ENCODE measurements at places on chromosomes 16 and 17.
A peak's percentile ranks its signal among the peaks of the same experiment; 100 is the strongest.

DNA sequence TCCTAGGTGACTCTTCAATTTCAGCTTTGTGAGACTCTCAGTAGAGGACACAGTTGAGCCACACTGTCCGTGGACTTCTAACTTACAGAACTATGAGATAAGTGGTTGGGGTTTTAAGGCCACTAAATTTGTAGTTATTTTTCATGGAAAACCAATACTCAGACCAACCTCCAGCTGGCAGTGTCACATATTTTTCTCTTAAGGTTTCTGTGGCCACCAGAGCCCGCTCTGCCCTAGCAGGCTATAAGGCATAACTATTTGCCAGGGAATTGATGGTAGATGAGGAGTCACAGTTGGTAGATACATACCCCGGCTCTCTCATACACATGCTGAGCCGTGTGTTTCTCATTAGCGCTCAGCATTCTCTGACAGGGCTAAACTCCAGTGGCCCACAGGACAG is 336.8 kb upstream of the MON1B start:
- DNase-seq = no peak

- no peak for DNase-seq
These were observed 46.1 kb upstream of the CBFA2T3 start for GRCh38 chr16:89023151-89023551.

DNA sequence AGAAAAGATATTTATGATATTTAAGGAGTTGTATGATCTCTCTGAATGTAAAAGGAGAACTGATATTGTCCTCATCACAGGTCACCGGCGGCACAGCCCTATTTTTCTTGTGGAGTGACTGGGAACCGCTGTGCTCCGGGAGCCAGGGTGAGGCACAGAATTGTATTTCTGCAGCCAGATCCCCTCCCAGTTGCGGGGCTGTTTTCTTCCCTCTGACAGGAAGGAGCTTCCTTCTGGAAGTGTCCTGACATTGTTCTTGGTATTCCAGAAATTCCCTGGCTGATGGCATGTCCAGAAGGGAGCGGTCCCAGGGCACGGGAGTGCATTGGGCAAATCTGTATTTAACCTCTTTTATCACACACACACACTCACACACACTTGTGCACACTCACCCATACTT is 268.6 kb upstream of the FOXF1 start:
- no peak for DNase-seq

DNA sequence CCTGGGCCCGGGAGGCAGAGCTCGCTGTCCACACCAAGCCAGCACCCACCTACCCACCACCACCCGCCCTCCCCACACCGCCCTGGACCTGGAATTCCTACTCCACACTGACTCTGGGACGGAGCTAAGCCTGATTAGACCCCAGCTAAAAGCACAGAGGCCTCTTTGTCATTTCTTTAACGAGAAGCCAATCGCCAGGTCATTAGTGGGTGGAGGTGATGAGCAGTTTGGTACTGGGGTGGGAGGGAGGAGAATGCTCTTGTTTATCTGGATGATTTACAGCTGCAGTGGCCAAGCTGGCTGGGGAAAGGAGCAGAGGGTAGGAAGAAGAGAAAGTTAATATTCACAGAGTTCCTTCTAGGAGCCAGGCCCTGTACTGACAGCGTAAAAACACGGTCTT is 6.0 kb upstream of the BHLHA9 start:
- no peak for DNase-seq

GRCh38 chr17:44928950-44929720 is 13.8 kb upstream of the GFAP start:
- DNase-seq = peak; percentile 1

GRCh38 chr17:1939981-1940809 is 84.9 kb downstream of the RTN4RL1 start:
- DNase-seq = peak; percentile 15

DNA sequence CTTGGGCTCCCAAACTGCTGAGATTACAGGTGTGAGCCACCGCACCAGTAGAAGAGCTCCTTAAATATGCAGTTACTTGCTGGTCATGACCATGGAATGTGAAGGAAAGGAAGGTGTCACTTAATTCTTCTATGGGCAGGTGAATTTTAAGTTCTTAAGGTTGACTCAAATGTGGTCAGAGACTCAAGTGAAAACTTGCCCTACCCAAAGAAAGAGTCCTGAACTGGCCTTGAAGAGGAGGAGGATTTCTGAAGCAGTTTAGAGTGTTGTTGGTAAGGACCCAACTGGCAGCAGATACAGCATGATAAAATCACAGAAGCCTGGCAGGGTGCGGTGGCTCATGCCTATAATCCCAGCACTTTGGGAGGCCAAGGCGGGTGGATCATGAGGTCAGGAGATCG is 29.4 kb downstream of the CHD9 start:
- DNase-seq = no peak

- no peak for DNase-seq
These were observed 751.8 kb downstream of the CDH11 start for GRCh38 chr16:64370112-64370511.

GRCh38 chr16:19840524-19841110 is 44.0 kb downstream of the GPRC5B start:
- DNase-seq = no peak

- DNase-seq = no peak
These were observed 109.3 kb upstream of the METRNL start for GRCh38 chr17:82970067-82970466.

- peak; percentile 76 for DNase-seq
These were observed at the start of gene SPG7 for GRCh38 chr16:89507834-89508590. Gene SPG7 (plus strand): TSS chr16:89508403. CDS start chr16:89508418, 15 bp downstream.

DNA sequence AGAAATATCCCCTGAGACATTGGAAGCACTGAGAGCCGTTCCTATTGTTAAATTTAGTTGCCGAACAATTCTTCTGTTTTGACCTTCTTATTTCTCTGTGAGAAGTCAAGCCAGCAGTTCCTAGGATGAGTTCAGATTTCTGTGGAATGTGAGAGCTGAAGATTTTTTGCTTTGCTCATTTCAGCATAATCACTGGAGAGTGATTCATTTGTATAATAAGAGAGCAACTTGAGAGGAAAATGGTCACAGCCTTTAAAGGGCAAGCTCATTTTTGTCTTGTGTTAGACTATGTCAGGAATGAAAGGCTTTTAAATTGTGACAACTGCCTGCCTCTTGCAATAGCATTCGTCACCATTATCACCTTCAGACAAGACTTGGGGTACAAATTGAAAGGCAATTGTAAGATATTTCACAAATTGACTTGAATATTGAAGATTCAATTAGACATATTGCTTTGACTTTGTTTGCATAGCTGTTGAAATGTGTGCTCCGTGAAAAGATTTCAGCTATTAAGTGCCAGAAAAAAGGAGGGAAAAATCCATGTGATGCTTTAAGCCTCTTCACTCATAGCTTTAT is 900.0 kb upstream of the GOT2 start:
- no peak for DNase-seq

DNA sequence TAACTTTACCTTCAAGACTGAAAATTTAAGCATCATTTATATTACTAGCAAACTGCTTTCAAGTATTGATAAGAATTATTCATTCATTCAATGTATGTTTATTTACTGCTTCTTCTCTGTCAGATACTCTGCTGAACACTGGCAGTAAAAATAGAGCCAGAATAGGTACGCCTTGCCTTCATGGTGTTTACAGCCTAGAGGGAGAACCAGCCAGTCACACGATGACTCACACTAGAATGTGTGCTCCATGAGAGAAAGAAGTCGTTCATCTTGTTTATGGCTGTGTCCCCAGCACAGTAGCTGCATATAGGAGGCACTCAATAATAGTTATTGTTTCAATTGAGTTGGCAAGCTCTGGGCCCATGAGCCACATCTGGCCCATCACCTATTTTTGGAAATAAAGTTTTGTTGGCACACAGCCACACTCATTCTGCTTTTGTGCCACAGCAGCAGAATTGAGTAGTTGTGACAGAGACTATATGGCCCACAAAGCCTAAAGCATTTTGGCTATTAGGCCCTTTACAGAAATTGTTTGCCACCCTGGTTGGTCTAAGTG is 84.2 kb downstream of the TMC6 start:
- no peak for DNase-seq

GRCh38 chr16:81473558-81473957 is 28.9 kb downstream of the CMIP start:
- no peak for DNase-seq

- DNase-seq = no peak
These were observed 205.9 kb downstream of the MAP2K6 start for GRCh38 chr17:69620363-69620762.

GRCh38 chr16:12788758-12789157 is 14.9 kb downstream of the CPPED1 start:
- DNase-seq = no peak

DNA sequence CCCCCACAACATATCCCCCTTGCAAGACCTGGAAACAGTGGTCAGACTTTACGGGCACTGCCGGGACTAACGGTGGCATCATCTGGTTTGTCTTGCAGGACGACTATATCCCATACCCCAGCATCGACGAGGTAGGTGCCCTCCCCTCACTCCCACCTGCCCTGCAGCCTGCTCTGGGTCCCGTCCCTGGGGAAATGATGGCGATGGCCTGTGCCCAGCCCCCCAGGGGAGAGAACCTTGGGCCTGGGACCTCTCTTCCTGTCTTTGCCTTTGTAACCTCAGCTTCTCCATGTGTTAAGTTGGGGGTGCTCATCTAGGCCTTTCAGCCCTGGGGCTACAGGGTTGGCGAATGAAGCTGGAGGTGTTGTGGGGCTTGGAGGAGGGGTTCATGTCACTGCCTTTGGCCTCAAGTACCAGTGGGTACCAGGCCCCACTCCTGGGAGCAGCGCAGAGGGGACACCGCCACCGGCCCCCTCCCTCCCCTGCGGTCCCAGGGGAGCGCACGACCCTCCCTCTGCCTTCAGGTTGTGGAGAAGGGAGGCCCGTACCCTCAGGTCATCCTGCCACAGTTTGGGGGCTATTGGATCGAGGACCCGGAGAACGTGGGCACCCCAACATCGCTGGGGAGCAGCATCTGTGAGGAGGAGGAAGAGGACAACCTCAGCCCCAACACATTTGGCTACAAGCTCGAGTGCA is 99.9 kb downstream of the OR1D5 start:
- no peak for DNase-seq

DNA sequence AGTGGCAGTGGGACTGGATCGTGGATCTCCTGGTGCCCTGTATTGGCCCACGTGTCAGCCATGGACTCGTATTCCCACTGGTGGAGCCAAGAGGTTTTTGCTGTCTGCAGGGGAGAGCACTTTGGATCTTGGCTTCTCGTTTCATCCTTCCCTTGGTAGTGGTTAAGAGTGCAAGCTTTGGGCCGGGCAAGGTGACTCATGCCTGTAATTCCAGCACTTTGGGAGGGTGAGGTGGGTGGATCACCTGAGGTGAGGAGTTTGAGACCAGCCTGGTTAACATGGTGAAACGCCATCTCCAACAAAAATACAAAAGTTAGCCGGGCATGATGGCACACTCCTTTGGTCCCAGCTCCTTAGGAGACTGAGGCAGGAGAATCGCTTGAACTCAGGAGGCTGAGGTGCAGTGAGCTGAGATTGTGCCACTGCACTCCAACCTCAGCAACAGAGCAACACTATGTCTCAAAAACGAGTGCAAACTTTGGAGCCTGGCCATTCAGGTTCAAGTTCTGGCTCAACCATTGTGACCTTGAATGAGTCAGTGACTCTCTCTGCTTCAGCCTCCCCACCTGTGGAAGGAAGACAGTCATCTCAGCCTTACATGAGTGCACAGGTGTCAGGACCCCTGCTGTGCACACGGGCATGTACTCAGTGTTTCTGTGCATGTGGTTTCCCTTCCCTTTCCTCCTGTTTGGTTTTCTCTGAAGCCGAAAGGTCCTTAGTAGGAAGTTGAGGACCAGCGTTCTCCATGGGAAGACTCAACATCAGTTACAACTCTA is 57.4 kb downstream of the PLCG2 start:
- no peak for DNase-seq

DNA sequence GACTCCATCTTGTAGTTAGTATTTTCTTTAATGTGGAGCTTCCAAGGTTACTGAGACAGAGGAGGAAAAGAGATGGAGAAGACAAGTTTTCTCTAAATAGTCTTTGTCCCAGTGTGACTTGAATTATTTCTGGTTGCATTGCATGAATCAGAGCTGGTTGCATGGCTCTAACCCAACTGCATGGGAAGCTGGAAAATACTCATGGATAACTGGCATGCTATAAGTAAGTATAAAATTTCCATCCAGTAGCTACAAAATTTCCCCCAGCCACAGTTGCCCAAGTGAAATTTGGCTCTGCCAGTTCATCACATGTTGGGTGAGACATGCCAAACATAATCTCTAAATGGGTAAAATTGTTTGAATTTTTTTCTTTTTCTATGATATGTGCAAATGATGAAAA is 1161.5 kb downstream of the CDH11 start:
- DNase-seq = no peak

DNA sequence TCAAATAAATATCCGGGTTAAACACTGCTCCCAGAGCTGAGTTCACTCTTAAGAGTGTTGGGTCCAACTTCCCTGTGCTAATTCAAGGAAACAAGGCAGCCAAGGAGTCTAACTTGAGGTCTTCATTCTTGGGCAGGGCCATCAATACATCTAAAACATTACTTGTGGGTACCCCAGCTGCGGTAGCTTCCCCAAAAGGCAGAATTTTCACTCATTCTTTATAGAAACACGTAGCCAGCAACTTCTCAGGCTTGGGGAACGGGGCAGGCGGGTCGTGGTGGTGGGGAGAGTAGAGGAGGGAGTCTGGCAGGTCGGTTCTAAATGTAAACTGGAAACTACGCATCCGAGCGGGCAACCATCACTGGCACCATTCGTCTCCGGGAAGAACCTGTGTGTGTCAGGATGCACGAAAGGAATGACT is 666 bp upstream of the METTL9 start:
- no peak for DNase-seq

Data from D721Med (cell line).